IMR-90 (cell line): ENCODE measurements at places on chromosomes 4 and X. TPM values are rescaled to one million over a fixed set of nuclear protein-coding genes. Genes with fewer than 3 reads are reported as not detected.

TEX13D gene
- total RNA-seq: not detected in 2 replicates

DNA sequence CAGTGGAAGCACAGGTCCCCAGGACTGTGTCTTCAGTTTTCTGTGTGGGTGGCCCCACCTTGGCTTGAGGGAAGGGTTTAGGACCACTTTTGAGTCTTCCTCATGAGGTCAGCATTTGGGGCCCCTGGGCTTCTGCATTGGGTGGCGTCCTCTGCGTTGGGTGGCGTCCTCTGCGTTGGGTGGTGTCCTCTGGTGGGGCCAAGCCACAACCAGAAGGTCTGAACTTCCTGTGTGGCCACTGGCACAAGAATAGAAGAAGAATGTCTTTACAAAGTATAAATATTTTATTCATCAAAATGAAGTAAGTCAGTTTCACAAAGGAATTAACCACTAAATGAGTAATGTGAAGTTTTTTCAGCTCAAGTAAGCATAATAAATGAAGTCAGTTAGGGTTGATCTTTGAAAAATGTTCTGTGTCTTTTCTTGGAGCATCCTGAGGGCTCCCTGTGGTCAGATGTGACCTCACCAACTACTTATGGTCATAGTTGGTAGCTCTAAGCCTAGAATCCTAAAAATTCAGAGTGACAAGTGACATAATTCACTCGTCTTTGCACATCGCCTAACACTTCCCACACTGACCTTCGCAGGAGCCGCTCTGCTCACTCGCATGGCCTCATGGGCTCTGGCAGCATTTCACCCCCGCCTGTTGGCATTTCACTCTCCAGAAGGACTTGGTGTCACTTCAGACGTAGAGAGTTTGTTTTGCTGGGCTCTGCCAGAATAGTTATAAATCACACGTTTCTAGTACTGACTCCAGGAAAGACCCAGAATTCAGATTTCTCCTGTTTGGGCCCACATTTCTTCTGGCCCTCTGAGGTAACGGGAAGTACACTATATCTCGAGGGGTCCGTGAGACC lies 39.0 kb upstream of the HGFAC start:
- peak; percentile 36 for DNase-seq

RPL34 gene
- 590 and 1,435 TPM in 2 replicates for total RNA-seq

MAGEC1 gene
- not detected in 2 replicates for total RNA-seq

DNA sequence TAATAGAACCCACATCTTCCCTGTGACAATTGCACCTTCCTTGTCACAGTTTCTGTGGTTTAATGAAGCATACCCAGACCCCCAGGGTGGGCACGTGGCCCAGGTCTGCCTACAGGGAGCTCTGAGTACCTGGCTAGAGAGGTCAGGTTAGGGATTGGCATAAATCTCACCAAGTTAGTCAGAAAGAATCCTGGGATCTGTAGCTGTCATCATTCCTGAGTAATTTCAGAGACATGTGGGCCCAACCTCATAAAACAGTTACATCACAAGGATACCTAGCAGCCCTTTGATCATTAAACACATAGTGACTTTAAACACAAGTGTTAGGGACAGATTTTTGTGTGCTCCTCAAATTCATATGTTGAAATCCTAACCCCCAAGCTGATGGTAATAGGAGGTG lies 123.0 kb downstream of the KDR start:
- DNase-seq: no peak

CDKL2 gene
- total RNA-seq: under 0.01 and 0.18 TPM in 2 replicates

DGKK gene
- not detected in 2 replicates for total RNA-seq

POU4F2 gene
- not detected in 2 replicates for total RNA-seq

GRCh38 chr4:183968502-183968901 lies 63.4 kb downstream of the STOX2 start:
- no peak for DNase-seq

- DNase-seq: no peak
These were observed 9.2 kb downstream of the UBE2A start for GRCh38 chrX:119583431-119584059.

GRCh38 chrX:69158166-69158980 lies 6.9 kb downstream of the PJA1 start:
- DNase-seq: peak; percentile 85

CT45A2 gene
- total RNA-seq: not detected in 2 replicates
